ENCODE measurements at places on chromosomes 3 and 15. TPM values are rescaled to one million over a fixed set of nuclear protein-coding genes. Genes with fewer than 3 reads are reported as not detected.

Gene GOLGA8T
- total RNA-seq: not detected

Gene LRRK1
- 21.0 TPM for total RNA-seq

Gene CD47
- total RNA-seq: 123 TPM

Gene RYR3
- under 0.01 TPM for total RNA-seq

Gene CPEB1
- 14.9 TPM for total RNA-seq

Gene HCN4
- not detected for total RNA-seq

Gene RAB7A
- total RNA-seq: 65.6 TPM

Gene AMIGO3
- 1.5 TPM for total RNA-seq

Gene LTF
- total RNA-seq: not detected

Gene MESP2
- total RNA-seq: 0.32 TPM

Gene ZNF385D
- 1.6 TPM for total RNA-seq

All from hair follicle dermal papilla cell (primary cell).